ENCODE measurements at places on chromosomes 16 and 17.

- no peak for DNase-seq
These were observed 801.2 kb upstream of the GOT2 start for GRCh38 chr16:59535298-59535697.

GRCh38 chr17:14731591-14731990 is 430.7 kb downstream of the HS3ST3B1 start:
- DNase-seq = no peak

GRCh38 chr17:9926150-9926804 is 21.2 kb upstream of the RCVRN start:
- no peak for DNase-seq

DNA sequence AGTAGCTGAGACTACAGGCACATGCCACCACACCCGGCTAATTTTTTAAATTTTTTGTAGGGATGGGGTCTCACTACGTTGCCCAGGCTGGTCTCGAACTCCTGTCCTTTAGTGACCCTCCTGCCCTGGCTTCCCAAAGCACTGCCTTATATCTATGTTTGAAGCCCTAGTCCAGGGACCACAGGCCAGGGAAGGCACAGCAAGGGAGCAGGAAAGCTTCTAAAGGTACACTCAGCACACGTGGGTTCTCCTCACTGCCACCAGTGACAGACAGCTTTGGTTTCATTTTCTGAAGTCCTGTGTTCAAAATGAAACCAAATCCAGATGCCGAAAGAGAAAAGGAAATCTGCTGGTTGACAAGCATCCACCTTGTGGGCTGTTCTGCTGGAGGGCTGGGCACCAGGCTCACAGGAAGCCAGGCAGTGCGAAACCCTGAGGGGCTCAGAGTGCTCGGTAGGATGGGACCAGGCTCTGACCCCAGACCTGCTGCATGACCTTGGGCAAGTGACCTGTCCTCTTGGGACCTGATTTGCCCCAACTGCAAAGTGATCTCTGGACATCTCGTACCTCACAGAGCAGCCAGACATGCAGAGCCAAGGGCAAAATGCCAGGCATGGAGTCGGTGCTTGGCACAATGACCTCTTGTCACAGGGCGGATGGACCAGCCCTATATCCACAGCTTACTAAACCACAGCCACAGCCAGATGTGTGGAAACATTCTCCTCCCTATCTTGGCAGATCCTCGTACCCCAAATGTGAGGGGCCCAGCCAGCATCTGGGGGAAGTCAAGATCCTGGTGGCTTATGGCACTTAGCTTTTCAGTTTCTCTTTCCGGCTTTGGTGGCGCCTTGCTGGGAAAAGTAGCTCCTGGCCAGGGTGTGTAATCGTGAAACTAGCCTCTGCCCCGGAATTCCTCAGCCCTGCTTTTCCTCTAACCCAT is 2.8 kb upstream of the SOCS1 start:
- DNase-seq = no peak

GRCh38 chr16:12896562-12896961 is 4.8 kb upstream of the SHISA9 start:
- DNase-seq = no peak

DNA sequence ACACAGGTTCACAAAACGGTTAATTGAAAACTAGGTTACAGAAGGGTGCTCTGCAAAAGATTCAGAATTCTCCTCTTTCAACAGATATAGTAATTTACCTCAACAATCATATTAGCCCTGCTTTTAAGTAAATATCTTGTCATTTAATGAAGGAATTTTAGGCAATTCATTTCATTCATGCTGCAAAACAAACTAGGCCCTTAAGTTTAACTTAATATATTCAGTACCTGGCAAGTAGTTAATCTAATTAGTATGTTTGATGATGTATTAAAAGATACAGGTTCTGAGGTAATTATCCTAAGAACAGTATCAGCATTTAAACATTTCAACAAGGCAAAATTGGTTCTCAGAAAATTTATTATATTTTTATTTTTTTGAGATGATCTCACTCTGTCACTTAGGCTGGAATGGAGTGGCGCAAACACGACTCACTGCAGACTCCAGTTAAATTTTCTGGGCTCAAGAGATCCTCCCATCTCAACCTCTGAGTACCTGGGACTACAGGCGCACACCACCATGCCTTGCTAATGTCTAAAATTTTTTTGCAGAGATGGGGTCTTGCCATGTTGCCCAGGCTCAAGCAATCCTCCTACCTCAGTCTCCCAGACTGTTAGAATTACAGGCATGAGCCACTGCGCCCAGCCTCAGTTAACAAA is 44.9 kb downstream of the SMURF2 start:
- DNase-seq = no peak

Measured in ecto neural progenitor cell (in vitro differentiated cells).